ENCODE measurements at places on chromosomes 1 and 21.

DNA sequence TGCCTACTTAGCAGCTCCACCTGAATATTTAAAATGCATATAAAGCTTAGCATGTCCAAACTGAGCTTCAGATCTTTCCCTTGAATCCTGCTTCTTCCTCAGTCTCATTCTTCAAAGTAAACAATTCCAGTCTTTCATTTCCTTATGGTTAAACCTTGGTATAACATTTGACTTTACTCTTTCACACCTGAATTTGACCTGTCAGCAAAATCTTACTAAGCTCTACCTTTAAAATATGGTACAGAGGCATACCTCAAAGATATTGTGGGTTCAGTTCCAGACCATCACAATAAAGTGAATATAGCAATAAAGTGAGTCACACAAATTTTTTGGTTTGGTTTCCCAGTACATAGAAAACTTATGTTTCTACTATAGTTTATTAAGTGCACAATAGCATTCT is 42.5 kb upstream of the RNF11 start:
- DNase-seq, result no peak

- no peak for DNase-seq
Observed at GRCh38 chr1:228753287-228753686, 18.0 kb downstream of the RHOU start.

DNA sequence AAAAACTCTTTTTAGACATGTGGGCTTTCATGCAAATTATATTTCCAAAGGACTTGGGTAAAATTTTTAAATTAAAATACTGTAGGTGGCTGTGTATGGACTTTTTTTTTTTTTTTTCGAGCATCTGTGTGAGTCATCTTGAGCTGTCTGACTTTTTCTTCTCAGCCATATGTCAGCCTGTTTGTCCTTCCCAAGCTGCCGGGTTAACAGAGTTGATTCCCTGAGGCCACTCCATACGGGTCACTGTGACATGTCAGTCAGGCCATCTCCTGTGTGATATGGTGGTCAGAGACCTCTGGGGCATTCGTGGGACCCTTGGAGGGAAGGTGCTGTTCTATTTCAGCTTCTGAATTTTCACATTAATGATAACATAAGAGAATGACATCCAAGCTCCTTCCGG is 148.3 kb downstream of the KCNJ6 start:
- DNase-seq, result no peak

DNA sequence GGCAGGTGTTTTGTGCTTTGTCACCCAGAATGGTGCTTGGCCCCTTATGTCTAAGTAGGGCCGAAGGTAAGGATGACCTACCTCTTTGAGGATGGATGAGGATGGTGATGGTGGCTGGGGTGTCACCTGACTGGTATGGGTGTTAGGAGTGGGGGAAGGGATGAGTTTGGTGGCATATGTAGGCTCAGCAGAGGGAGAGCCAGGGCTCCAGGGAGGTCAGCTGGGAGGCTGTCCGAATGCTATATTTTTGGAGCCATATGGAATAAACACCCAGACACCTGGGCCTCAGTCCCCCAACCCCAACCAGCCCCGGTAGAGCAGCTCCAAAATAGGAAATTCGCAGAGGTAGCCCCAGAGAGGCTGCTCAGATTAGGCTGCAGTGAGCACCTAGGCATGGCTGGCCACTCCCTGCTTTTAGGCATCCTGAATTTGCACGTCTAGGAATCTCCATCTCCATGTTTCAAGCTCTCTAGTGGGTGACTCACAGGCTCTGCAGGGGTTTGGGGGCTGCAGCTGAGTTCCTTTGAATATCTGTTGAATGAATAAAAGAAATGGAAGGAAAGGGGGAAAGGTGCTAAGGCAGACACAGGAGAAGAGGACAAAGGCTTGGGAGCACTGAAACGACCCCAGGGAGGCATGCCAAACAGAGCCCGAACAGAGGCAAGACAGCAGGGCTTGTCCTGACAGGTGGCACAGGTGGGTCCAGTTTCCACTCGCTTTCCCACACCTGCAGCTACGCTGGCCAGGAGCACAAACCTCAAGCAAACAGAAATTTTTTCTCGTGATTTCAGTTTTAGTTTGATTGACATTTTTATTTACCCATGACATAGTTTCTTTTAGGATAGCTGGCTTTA is 135.3 kb upstream of the EDN2 start:
- no peak for DNase-seq

GRCh38 chr1:36513676-36514473 is 31.2 kb upstream of the CSF3R start:
- DNase-seq, result no peak
